Lower leg skin (tissue), 4 donors: ENCODE measurements at places on chromosomes 5 and 9.

- no peak for DNase-seq
Measured at GRCh38 chr9:72960446-72960845, 7.6 kb upstream of the ALDH1A1 start.

DNA sequence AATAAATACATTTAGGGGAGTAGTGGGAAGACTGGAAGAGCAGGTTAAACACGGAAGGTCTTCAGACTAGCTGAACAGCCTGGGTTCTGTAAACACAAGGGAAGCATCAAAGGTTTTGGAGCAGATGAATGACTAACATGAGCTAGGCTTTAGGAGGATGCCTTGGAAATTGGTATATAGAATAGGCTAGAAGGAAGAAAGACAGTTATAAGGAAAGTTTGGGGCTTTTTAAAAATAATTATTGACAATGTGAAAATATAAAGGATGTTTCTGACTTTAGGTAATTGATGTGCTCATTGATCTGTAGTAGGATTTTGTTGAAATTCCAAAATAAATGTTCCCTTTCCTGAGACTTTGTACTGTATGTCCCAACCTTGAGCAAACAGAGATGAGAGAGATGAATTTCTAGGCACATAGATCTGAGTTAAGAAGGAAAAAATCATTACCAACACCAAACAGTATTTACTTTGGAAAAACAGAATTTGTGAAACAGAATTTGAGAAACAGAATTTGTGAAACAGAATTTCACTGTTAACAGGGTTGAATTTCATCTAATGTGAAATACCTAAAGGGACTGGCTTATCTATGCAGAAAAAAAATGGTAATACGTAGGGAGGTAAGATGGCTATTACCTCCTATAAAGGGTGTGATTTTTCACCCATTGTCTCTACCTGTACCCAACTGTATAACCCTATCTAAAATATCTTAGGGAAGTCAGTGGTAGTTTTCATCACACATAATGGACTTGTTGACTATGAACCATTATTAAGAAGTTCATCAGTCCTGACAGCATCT, 28.8 kb downstream of the SKP2 start:
- DNase-seq, result no peak

GRCh38 chr5:150642567-150642927, 2.1 kb downstream of the SYNPO start:
- DNase-seq, result peak; percentile 93

DNA sequence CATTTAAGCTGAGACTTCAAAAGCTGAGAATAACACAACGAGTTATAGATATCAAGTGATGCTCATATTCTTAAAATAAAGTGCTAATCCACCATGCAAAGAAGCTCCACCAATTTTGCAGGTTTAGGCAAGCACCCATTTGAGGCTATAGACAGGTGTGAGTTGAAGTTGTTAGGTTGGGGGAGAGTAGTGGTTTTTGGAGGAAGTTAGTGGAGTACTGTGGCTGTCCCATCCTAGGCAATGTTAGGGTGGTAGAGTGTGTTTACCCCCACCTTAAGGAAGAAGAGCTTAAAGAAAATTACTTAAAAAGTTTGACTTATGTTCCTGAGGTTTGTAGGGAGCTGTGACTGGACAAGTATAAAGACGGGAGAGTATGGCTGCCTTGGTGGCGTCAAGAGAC, 98.9 kb upstream of the MAN2A1 start:
- DNase-seq, result no peak

DNA sequence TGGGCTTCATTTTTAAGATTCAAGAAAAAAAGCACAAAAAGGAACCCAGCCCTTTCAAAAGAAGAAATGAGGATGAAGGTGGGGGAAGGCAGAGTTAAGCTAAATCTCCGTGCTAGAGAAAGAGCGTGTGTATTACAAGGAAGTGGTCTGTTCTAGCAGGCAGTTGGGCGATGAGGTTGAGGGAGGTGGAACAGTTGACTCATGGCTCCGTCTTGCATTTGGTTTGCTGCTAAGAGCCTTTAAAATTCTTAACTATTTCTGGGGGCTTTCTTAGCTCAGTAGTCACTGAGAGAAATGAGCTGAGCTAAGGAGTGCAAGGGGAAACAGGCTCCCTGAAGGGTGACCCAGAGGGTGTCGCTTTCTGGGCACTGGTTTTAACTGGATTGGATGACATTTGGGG, 117.4 kb downstream of the GCNT1 start:
- peak; percentile 43 for DNase-seq

DNA sequence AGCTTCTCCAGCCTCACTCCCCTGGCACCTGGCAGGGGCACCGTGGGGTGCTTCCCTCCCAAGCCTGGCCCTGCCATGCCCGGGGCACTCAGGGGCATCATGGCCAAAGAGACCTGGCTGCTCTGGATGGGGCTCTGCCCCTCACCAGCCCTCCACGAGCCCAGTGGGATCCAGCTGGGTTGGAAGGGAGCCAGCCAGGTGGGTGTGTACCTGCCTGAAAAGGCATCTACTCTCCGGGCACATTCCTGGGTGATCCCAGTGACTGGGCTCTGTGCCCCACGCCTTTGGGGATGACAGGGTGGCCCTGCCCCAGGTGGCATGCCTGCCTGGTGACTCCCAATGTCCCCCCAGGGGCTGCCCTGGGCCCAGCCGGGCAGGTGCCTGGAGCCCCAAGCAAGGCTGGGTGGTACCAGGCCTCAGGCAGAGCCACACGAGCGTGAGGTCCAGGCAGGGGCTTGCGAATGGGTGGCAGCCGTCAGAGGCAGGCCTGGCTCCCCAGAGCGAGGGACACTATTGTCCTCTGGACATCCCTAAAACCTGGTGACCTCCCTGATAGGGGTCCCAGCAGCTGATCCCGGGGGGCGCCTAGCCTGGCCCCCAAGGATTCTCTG, 777 bp downstream of the GPSM1 start:
- no peak for DNase-seq

DNA sequence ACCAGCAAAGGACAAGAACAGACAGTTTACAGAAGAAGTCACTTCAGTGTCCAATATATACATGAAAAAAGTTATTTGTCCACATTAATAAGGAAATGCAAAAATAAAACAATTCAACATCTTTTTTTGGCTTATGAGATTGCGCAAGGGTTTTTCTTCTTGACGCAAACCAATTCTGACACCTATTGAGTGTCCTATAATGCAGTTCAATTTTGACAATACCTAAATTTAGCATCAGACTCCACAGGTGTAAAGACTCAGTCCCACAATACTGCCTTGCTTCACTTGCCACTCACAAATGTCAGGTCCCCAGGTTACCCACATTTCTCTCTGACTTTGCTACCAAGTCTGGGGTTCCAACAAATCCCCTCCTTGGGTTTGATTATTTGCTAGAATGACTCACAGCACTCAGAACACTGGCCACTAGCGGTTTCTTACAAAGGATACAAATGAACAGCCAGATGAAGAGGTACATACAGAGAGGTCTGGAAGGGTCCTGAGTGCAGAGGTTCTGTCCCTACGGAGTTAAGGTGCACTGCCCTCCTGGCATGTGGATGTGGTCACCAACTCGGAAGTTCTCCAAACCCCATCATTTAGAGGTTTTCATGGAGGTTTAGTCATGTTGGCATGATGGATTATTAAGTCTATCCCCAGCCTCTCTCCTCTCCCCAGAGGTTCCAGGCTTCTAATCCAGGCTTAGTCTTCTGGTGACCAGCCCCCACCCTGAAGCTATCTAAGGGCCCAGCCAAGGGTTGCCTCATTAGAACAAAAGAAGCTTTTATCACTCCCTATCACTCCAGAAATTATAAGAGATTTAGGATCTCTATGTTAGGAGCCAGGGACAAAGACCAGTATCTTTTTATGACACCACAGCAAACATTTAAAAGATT, 27.0 kb upstream of the SLC22A5 start:
- no peak for DNase-seq

DNA sequence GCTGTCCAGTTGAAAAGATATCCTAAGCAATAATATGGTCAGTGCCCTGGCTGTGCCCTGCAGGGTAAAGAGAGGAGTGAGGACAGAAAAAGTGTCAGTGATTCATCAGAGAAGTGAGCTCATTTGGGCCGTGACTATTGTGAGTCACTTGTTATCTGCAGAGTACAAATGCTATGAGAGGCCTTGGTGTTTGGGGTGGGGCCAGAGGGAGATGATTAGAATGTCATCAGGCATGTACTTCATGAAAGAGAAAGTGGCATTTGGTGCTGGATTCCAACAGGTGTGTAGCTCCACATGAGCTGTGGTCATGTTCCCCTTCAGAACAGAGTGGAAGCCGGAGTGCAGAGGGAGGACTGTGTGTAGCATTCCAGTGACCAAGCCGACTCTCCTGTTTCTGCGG, 174.1 kb downstream of the KDM4C start:
- DNase-seq, result no peak

DNA sequence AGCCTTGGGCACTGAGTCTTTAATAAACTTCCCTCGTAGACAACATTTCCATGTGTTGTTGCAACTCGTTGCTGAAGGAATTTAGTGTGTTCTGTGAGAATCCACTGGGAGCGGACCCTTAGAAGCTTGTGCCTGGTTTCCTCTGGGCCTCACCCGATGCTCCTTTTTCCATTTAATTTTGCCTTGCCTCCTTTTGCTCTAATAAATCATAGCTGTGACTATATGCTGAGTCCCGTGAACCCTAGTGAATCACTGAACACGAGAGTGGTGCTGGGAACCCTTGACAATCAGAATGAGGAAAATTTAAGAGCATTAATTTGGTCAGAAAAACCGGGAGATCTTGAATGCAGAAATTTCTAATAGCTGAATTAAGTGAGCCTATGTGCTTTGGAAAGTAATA, 291.1 kb upstream of the ZNF608 start:
- DNase-seq, result no peak

GRCh38 chr9:127633216-127633862, 21.3 kb downstream of the STXBP1 start:
- DNase-seq, result no peak

- no peak for DNase-seq
Measured at GRCh38 chr5:126477294-126478117, 54.3 kb downstream of the GRAMD2B start.

- DNase-seq, result no peak
Measured at GRCh38 chr5:40871177-40871576, 30.0 kb downstream of the CARD6 start.

GRCh38 chr9:136614967-136615623, 47.6 kb upstream of the EGFL7 start:
- no peak for DNase-seq

GRCh38 chr9:98610711-98611110, 98.0 kb downstream of the GABBR2 start:
- no peak for DNase-seq

DNA sequence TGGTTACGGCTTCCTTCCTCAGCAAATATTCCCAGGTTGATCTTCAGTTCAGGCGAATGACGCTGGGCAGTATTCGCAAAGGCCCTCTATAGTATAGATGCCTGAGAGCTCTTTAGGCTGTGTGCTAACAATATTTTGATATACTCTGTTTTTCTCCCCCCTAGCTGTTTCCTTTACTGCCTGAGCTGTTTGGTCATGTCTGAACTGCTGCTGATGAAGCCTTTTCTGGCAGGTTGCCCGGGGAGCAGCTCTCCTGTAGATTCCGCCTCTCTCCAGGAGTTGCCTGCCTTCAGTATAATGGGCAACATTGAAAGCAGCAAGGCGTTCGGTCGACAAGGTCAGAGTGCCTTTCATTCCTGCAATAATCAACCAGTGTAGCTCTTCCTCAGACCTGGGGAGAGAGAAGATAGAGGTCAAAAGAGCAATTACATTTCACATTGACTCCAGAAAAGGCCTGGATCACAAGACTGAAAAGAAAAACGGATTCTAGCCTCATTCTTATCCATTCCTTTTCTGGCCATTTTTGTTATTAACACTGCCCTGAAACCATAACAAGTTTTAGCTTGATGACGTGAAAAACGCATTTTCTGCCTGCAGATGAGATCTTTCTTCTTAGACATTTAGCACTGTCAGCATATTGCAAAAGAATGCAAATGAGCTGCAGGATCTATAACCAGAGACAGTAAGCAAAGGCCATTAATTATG, 60.1 kb upstream of the ZNF608 start:
- DNase-seq, result peak; percentile 92

GRCh38 chr9:112380102-112380824, at the start of gene HSDL2:
HSDL2 (plus strand) TSS chr9:112380108; CDS start chr9:112380164, 56 bp downstream.
- peak; percentile 91 for DNase-seq
